MV-4-11 (cell line): ENCODE measurements at places on chromosomes 7 and 10.

- no peak for DNase-seq
Measured at GRCh38 chr7:67843001-67843565, 846.5 kb downstream of the TYW1 start.

GRCh38 chr7:139109188-139109982 is at the start of gene ZC3HAV1:
ZC3HAV1 (minus strand) TSS chr7:139109720; CDS start chr7:139109331, 389 bp downstream.
- DNase-seq: peak; percentile 96

DNA sequence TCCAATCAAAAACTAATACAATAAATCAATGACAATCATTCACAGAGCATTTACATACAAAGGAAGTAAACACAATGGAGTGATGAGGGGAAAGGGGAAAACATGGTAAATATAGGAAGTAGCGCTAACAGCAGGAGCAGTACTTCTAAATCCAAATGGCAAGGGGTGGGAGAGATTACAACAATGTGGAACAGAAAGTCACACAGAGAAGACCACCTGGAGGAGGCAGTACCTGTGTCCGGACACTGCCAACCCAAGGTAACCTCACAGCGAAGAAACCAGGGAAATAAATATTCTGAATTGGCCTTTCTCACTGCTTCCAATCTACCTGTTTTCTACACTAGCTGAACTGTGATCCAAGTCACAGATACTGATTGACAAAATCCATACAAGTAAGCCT is 58.2 kb downstream of the ABI1 start:
- DNase-seq: no peak

DNA sequence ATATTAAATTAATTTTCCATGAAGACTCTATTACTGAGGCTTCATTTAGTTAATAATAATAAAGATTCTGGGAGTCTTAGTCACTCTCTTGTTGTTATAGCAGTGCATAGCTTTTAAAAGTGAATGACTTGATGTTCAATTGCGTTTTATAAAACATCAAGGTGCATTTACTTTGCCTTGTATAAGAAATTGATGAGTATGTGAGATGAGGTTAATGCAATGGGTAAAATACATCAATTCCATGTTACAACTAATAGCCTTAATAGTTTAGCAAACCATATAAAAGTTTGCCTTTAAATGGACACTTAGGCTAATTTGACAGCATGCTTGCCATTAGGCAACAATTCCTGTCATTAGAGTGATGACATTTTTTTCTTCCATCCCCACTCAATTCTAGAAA is 173.6 kb upstream of the TEX47 start:
- DNase-seq: no peak
